Activated T-helper 17 cell treated with anti-CD3 and anti-CD28 coated beads, Interleukin-2, amount 50 U/mL, for 72 hours (primary cell): ENCODE measurements at places on chromosomes 1 and 21. TPM values are rescaled to one million over a fixed set of nuclear protein-coding genes. Genes with fewer than 3 reads are reported as not detected.
A peak's percentile ranks its signal among the peaks of the same experiment; 100 is the strongest.

GRCh38 chr1:51559501-51559900 lies 40.4 kb upstream of the EPS15 start:
- ATAC-seq, result no peak

GRCh38 chr1:57674801-57675200 lies 250.9 kb upstream of the DAB1 start:
- no peak for ATAC-seq

GRCh38 chr1:156276966-156277381 lies 5.7 kb downstream of the SMG5 start:
- no peak for ATAC-seq

DNA sequence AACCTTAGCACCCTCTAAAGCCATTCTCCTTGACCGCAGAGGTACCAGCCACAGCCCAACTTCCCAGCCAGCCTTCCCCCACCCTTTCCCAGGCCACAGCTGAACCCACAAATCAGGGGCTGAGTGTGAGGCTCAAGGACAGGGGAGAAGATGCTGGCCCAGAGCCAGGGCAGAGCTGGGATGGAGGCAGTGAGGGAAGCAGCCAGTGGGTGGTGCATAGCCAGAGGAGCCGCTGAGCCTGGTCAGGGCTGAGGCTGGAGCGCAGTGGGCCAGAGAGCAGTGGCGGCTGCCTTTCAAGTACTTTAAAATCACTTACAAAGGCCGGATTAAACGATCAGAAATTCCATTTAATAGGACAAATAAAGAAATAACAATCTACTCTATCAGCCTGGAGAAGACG lies 36.3 kb downstream of the DMAP1 start:
- ATAC-seq, result no peak

- no peak for ATAC-seq
Observed at GRCh38 chr1:61888808-61889207, 146.5 kb downstream of the PATJ start.

DNA sequence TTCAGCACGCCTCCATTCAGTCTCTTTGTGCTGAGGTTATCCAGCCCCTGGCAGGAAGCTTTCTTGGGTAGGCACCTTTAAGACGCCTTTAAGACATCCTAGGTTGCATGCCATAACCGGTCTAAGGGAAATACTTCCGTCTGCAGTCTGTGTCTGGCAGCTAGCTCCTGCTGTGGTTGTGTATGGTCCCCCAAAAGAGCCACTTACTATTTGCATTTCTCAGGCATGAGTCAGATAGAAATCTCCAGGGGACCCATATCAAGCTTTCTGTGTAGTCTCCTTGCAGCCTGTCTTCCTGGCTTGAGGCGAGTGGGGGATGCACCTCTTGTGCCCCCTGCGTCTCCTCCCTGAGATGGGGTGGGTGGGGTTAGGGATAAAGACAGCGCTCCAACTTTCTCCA lies 10.0 kb upstream of the RYR2 start:
- no peak for ATAC-seq

Gene DCDC2B
- total RNA-seq, result 0.28 TPM

Gene RGS4
- total RNA-seq, result not detected

DNA sequence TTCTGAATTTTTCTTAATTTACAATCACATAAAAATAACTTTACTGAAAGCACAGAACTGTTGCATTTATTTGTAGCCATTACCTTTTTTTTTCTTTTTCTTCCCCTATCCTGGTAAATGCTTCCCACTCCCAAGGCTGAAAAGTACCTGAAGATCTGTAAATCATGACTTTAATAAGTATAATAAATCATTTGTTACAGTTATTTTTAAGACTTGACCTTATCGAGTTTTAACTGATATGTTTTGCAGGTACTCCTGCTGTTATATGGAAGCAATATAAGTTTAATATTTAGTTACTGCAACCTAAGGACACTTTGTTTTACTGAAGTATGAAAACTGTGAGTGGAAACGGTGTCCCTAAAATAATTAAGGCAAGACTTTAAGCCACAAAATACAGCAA lies 142.6 kb downstream of the TTLL7 start:
- ATAC-seq, result no peak

- ATAC-seq, result no peak
Observed at GRCh38 chr1:172245788-172246187, 174.7 kb upstream of the C1orf105 start.

GRCh38 chr1:20371411-20371810 lies 80.7 kb downstream of the VWA5B1 start:
- no peak for ATAC-seq

Gene BCAR3
- 1.3 TPM for total RNA-seq

DNA sequence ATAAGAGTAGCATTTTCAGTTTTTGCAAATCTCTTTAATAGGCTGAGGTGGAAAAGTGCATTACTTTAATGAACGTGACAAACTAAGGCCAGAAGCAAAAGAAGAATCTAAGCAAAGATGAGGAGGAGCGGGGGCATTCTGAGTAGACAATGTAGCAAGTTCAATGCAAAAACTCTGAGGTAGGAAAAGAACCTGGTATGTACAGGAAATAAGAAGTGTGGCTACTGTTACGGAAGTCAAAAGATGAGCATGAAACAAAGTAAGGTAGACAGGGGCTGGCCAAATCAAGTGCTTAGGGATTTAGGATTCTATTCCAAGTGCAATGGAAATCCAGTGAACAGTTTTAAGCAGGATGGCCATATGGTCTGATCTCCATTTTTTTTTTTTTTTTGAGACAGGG lies 63.7 kb downstream of the TOR3A start:
- ATAC-seq, result no peak

DNA sequence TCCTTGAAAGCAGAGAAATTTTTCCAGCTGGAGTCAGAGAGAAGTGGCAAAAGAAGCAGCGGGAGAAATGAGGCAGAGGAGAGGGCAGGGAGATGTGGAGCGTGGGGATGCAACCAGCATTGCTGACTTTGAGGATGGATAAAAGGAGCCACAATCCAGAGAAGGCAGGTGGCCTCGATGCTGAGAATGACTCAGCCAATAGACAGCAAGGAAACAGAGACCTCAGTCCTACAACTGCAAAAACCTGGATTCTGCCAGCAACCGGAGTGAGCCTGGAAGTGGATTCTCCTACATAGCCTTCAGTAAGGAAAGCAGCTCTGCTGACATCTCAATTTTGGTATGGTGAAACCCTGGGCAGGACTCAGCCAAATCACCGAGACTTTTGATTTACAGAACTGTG lies 128.9 kb upstream of the ATP1B1 start:
- no peak for ATAC-seq

Gene UBXN11
- total RNA-seq, result 23.2 TPM

- ATAC-seq, result peak; percentile 67
Observed at GRCh38 chr1:50976111-50976889, 6.3 kb downstream of the CDKN2C start.

DNA sequence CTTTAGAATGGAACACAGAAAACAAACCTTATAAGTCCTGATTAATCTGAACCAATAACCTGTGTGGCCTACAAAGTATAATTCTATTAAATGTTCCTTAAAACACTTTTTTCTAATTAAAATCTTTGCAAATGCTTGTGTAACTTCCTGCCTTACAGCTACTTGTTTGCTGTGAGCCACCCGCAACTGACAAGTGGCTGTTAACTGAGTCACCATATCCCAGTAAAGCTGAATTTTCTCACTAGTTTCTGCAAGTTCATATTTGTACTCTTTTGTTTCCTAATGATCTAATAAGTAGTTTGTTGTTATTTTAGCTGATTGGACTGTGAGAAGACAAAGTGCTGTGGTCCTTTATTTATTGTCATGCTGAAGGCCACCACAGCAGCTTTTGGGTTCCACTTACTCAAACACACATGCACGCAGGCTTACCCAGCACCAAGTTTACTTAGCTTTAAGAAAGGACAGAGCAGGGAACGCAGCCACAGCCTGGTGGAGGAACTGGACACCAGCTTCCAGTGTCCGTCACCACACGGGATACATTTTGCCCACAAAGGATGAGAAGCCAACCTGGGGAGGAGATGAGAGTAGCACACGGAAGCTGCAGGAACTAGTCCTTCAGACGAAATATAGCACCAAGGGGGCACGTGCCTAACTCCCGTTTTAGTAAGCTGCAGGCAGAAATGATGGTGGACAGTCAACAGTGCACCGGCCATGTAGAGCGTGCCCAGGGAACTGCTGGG lies 47.8 kb downstream of the LCA5L start:
- no peak for ATAC-seq

- no peak for ATAC-seq
Observed at GRCh38 chr1:225343618-225344017, 84.2 kb downstream of the LBR start.

Gene GPR25
- 1.8 TPM for total RNA-seq

DNA sequence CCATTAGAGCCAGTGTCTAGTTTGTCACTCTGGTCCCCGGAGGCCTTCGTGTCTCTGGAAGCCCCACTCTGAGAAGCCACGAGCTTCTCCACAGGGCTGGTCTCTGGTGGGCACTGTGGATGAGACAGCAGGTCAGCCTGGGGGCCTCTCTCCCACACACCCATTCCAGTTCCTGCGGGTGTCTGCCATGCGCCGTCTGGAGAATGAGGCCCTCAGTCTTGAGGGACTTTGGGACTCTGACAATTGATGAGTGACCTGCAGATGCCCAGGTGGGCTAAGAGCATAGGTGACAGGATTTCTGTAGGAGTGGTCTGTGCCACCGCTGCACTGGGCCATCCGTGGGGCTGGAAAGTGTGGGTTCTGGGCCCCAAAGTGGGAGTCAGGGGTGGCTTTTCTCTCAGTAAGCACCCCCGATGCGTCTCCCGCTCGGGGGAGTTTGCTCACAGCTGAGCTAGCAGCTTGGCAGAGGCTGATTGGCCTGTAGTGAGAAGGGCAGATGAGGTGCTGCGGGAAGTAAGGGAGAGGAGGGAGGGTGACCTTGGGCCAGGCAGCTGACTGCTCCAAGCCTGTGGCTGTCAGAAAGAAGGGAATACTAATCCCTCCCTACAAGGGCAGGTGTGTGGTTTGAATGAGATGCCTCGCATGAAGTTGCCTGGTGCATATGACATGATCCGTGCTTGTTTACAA lies 26.4 kb downstream of the LHX4 start:
- no peak for ATAC-seq

Gene LENEP
- total RNA-seq, result 0.97 TPM

DNA sequence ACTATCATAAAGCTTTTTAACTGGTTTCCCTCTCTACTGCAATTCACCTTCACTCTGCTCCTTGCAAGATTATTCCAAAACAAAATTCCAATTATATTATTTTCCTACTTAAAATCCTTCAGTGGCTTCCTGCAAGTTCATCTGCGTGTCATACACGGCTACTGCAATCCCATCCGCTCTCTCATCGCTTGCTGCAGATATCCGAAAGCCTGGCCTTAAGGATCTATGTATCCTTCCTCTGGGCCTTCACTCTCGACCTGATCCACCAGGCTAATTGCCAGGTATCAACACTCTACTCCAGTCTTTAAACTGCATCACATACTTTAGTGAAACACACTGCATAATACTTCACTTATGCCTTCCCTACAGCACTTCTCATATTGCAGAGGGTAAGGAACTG lies 44.0 kb downstream of the VAV3 start:
- ATAC-seq, result no peak

Gene PLEKHA6
- total RNA-seq, result 1.3 TPM

Gene TMEM125
- not detected for total RNA-seq

GRCh38 chr1:28437924-28438699 lies 67.7 kb upstream of the RCC1 start:
- ATAC-seq, result peak; percentile 55

- no peak for ATAC-seq
Observed at GRCh38 chr21:22120616-22121266, 1122.5 kb downstream of the NCAM2 start.

Gene HLX
- 0.11 TPM for total RNA-seq

DNA sequence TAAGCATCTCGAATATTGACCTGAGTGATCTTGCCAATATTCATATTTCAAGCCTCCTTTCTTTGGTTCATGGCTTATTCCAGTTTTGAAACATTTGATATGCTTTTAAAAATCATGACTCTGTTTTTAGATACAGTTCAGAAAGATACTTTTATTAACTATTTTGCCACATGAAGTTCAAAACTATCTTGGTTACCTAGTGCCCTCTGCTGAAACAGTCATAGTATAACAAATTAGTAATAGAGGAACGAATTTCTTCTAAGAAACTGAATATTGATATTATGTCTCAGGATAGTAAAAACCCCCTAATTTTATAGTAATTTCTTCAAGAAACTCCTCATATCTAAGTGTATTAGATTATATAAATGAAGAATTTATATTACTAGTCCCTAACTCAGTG lies 52.6 kb upstream of the RC3H1 start:
- no peak for ATAC-seq

Gene OR2L2
- 0.11 TPM for total RNA-seq

DNA sequence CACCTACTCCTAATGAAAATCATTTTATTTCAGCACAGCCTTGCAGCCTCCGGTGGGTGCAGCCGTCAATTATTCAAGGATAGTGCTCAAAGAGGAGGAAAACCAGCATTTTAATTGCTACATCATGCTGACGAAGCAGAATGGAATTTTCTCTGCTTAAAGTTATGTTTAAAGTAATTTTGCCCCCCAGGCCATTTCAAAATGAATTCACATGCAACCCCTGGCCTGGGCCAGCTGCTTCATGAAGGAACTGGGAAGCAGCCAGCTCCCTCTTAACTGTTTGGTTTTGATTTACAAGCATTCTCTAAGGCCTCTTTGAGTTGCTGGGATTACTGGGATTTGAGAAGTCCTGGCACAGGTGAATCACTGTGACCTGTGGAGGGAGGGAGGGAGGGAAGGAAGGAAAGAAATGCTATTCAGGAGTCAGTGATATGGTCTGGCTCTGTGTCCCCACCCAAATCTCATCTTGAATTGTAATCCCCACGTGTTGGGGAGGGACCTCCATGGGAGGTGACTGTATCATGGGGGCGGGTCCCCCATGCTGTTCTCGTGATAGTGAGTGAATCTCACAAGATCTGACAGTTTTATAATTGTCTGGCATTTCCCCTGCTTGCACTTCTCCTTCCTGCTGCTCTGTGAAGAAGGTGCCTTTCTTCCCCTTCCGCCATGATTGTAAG lies 66.0 kb downstream of the PGBD5 start:
- no peak for ATAC-seq

DNA sequence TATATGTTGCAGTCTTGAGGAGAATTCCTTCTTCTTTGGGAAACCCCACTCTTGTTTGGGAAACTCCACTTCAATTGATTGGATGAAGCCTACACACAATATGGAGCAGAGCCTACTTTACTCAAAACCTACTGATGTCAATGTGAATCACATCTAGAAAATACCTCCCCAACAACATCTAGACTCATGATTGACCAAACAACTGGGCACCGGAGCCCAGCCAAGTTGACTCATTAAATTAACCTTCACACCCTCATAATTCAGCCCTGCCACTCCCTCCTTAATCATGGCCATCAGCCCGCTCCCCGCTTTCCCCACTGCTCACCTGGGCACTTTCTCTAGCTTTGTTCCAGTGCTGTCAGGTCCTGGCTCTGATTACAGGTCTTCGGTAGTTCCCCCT lies 208.1 kb upstream of the MAP1LC3C start:
- no peak for ATAC-seq

- ATAC-seq, result no peak
Observed at GRCh38 chr1:240496941-240497340, 115.0 kb downstream of the GREM2 start.

- ATAC-seq, result no peak
Observed at GRCh38 chr1:180253585-180254495, 23.8 kb downstream of the LHX4 start.

Gene KIF21B
- total RNA-seq, result 102 TPM
